ENCODE measurements at places on chromosomes 3 and 15.

GRCh38 chr3:133457465-133458067, 57.7 kb downstream of the BFSP2 start:
- DNase-seq = no peak

GRCh38 chr15:60212536-60212935, 185.2 kb downstream of the ANXA2 start:
- DNase-seq = no peak

- DNase-seq = no peak
Measured at GRCh38 chr3:31765871-31766270, 215.2 kb downstream of the OSBPL10 start.

- no peak for DNase-seq
Measured at GRCh38 chr3:31815631-31816440, 165.2 kb downstream of the OSBPL10 start.

DNA sequence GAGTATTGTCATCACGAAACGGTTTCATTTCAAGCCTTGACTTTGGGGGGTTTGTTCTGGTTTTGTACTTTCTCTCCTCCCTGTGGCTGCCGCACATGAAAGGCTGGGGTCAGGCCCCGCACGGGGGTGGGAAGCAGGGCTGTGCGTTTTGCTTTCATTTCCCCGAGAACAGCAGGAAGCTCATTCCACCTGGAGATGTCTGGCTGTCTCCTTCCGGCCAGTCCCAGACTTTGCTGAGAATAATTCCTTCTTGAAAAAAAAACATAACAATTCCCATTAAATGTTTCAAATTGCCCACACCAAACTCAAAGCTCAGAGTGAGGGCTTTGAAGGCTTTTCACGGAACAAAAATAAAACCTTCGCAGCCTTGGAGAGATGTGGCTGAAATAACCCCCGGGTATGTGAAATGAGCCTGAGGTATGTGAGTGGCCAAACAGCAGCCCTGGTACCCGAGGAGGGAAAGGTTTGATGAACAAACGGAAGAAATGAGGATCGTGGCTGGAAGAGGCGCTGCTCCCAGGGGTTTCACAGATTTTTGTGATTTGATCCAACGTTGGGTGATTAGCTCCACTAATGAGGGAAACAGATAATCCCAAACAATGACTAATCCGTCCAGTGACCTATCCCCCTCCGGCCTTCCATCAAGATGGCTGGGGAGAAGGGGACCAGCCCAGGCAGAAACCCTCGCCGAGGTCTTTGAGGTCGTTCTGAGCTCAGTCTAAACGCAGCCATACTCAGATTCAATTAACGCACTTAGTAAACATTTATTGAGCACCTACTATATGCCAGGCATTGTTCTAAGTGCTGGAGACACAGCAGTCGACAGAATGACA, 126.9 kb upstream of the MEF2A start:
- DNase-seq = peak; percentile 12

- DNase-seq = no peak
Measured at GRCh38 chr3:49703443-49703927, 14.1 kb downstream of the RNF123 start.

- DNase-seq = no peak
Measured at GRCh38 chr3:12231431-12231830, 57.4 kb upstream of the PPARG start.

- peak; percentile 79 for DNase-seq
Measured at GRCh38 chr3:197025736-197026480, 3.7 kb downstream of the MELTF start.
